ENCODE measurements at places on chromosomes 6 and 20.

- DNase-seq = no peak
Observed at GRCh38 chr6:166245148-166245547, 63.0 kb downstream of the PRR18 start.

- DNase-seq = no peak
Observed at GRCh38 chr6:147779624-147780023, 271.1 kb downstream of the SAMD5 start.

- no peak for DNase-seq
Observed at GRCh38 chr20:34410336-34410735, 47.3 kb downstream of the ITCH start.

GRCh38 chr6:99091985-99092384, 144.2 kb upstream of the FBXL4 start:
- no peak for DNase-seq

GRCh38 chr6:53916804-53917463, 122.1 kb downstream of the LRRC1 start:
- no peak for DNase-seq

- peak; percentile 33 for DNase-seq
Observed at GRCh38 chr6:47787620-47788497, 6.0 kb downstream of the OPN5 start.

DNA sequence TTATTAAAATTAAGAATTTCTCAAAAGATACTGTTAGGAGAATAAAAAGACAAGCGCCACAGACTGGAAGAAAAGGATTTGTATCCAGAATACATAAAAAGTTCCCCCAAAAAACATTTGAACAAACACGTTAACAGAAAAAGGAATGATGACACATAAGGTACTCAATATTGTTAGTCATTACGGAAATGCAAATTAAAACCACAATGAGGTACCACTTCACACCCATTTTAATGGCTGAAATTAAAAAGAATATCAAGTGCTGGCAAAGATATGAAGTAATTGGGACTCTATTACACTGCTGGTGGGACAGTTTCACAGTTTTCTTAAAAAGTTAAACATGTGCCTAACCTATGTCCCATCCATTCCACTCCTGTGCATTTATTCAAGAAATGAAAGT, 51.4 kb downstream of the HECA start:
- no peak for DNase-seq
